Mesenteric fat pad (tissue), 1 donor: ENCODE measurements at places on chromosomes 1 and 21. TPM values are rescaled to one million over a fixed set of nuclear protein-coding genes. Genes with fewer than 3 reads are reported as not detected.

The EFNA1 gene
- 17.8 TPM for total RNA-seq

The PADI1 gene
- not detected for total RNA-seq

The KRTAP11-1 gene
- not detected for total RNA-seq

The CCDC185 gene
- not detected for total RNA-seq

The TEX38 gene
- not detected for total RNA-seq

The FMOD gene
- total RNA-seq = 95.2 TPM

The EPB41 gene
- 37.7 TPM for total RNA-seq

The TRABD2B gene
- total RNA-seq = 2.3 TPM

The SELL gene
- total RNA-seq = 23.0 TPM

The CACNA1E gene
- total RNA-seq = 0.45 TPM

The IFI44 gene
- total RNA-seq = 40.6 TPM

The MED8 gene
- 55.2 TPM for total RNA-seq

The RNU1-4 gene
- 6,165 TPM for total RNA-seq

The VWA5B1 gene
- total RNA-seq = not detected

The IGSF9 gene
- total RNA-seq = 0.13 TPM

The CELA3B gene
- total RNA-seq = 0.90 TPM

The RGS8 gene
- total RNA-seq = not detected

The KCNK2 gene
- 0.26 TPM for total RNA-seq

The TMPRSS3 gene
- not detected for total RNA-seq

The HENMT1 gene
- total RNA-seq = 3.3 TPM

The RXRG gene
- total RNA-seq = 1.4 TPM

The KRTAP19-1 gene
- total RNA-seq = not detected

The FCRL5 gene
- 0.13 TPM for total RNA-seq

The TAL1 gene
- total RNA-seq = 11.0 TPM

The MYOG gene
- not detected for total RNA-seq

The LCE2D gene
- total RNA-seq = not detected

The E2F2 gene
- total RNA-seq = 0.29 TPM

The ANKRD35 gene
- 4.3 TPM for total RNA-seq

The TPTE gene
- total RNA-seq = not detected
